Muscle of back (tissue), 13 donors: ENCODE measurements at places on chromosomes 13 and 19.

- DNase-seq, result no peak
Measured at GRCh38 chr19:5703819-5704818, 14.0 kb downstream of the RPL36 start.

DNA sequence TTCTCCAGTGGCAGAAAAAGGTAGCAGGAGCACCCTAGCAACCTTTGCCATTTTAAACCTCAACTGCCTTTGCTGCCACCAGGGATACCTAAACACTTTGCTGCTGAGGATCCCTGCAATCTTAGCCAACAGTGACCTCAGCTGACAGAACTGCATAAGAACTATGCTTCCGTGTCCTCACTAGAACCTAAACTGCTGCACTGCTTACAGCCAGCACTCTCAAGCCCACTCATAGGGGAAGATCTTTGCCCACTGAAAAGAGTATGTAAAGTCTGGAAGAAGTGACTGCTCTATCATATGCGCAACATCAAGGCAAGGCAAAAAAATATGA, 270.0 kb upstream of the PCDH20 start:
- no peak for DNase-seq

DNA sequence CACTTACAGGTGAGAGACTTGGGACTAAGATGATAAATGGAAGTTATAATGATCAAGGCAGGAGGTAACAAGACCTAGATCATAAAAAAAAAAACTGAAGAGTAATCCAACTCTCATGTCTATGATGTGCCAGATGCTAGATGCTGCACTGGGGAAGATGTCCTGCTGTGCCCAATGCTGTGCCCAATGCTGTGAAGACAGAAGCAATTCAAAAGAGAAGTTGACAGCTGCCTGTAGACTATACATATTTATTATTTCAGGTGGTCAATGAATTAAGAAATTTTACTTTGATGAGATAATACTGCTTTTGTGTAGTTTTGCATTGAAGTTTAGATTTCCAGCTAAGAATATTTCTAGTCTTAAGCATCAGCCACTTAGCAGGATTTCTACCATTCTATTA, 21.5 kb downstream of the VWA8 start:
- no peak for DNase-seq

GRCh38 chr13:49063011-49063410, 87.3 kb downstream of the FNDC3A start:
- DNase-seq, result no peak

- no peak for DNase-seq
Measured at GRCh38 chr13:29993716-29994488, 143.5 kb upstream of the UBL3 start.

DNA sequence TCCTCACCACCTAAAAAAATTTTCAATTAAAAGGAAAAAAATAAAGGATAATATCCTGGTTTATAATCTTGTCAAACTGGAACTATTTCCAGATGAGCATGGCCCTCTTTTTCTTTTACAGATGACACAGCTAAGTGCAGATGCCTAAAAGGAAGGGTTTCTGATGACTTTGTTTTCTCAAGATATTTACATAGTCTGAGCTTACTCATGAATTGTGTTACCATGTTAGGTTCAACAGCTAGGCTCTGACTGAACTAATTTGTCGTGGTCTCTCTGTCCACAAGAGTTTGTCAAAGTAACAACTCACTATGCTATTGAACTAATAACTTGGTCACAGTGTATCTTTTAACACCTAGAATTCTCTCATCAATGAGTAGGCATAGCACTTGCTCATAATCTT, 780.8 kb downstream of the GPC5 start:
- DNase-seq, result no peak

GRCh38 chr13:64397701-64398100, 2832.4 kb downstream of the PCDH9 start:
- peak; percentile 10 for DNase-seq

DNA sequence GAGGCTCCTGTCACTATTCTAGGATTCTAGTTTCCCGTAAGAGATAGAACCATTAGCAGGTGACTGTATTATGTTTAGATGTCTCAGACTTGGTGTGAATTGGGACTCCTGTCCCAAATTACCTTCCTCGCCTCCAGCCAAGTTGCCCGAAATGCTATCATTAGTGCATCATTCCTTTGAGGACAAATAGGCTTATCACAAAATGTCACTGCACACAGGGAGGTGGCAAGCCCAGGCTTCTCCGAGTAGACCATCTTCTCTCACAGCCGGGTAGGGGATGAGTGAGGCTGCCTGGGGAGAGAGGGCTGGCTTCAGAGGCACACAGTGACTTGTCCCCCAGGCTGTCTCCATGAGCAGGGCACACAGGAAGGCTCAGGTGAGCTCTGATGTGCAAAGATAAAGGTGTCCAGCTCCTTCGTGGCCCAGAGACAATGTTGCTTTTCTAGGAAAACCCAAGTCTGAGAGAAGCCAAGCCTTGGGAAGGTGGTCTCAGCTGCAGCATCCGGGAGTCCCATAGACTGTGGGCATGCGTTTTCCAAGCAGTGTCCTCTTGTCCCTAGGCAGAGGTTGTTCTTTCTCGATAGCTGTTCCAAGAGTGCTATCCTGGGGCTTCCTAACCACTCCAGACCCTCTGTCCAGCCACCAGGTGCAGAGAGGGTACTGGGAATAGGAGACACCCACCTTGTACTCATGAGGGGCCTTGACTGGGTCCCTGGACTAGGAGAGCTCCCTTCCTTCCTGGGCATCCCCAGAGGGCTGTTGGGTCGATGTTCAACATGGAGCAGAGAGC, 163.1 kb upstream of the TSHZ3 start:
- DNase-seq, result no peak

GRCh38 chr13:98778749-98779148, 26.3 kb upstream of the SLC15A1 start:
- DNase-seq, result no peak

- peak; percentile 73 for DNase-seq
Measured at GRCh38 chr19:51338563-51339312, 3.2 kb downstream of the VSIG10L start.

DNA sequence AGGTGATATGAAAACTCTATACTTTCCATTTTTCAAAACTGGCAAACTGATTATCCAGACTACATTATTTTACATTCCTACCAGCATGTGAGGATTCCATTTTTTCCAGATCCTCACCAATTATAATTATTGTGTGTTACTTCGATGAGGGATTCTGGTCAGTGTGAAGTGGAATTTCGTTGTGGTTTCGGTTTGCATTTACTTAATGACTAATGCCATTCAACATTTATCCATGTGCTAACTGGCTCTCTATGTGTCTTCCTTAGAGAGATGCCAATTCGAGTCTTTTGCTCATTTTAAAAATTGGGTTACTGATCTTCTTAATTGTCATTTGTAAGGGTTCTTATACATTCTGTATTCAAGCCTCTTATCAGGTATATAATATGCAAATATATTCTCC, 1551.3 kb upstream of the MIR17HG start:
- DNase-seq, result no peak

GRCh38 chr13:66405908-66406802, 824.0 kb downstream of the PCDH9 start:
- no peak for DNase-seq

DNA sequence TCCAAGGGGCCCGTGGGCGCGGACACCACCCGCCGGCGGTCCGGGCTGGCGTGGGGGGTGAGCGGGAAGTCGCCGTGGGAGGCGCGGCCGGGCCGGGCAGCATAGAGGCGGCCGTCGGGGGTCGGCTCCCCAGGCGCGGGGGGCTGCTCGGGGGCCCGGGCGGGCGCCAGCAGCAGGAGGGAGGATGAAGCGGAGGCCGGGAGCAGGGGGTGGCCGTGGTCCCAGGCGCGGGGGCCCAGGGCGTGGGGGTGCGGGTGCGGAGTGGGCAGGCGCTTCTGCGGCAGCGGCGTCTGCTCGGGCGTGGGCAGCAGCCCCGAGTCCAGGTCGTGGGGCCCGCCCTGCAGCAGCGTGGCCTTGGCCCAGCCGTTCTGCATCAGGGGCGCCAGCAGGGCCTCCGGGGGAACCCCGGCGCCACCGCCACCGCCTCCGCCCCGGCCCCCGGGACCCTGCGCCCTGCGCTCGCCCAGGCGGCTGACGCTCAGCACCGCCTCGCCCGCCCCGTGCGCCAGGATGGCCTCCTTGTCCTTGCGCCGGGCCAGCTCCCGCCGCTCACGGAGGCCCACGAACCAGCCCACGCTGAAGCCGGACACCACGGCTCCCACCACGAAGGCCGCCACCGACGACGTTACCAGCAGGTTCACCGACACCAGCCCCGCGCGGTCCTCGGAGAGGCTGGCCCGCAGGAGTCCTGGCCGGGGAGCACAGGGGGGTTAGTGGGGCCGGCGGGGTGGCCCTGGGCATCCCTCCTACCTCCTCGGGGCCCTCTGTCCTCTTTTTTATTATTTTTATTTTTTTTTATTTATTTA, 4.2 kb upstream of the LRG1 start:
- no peak for DNase-seq

DNA sequence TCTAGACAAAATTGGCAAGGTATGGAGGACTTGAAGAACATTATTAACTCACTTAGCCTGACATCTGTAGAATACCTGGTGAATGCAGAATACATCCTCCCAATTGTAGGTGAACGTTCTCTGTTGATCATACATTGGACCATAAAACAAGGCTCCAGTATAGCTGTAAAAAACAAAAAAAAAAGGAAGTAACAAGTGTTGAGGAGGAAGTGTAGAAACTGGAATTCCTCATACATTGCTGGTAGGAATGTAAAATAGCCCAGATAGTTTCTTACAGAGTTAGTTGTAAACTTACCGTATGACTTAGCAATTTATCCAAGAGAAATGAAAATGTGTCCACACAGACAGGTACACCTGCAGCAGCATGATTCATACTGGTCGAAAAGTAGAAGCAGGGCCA, 44.8 kb downstream of the TSSK6 start:
- DNase-seq, result no peak

DNA sequence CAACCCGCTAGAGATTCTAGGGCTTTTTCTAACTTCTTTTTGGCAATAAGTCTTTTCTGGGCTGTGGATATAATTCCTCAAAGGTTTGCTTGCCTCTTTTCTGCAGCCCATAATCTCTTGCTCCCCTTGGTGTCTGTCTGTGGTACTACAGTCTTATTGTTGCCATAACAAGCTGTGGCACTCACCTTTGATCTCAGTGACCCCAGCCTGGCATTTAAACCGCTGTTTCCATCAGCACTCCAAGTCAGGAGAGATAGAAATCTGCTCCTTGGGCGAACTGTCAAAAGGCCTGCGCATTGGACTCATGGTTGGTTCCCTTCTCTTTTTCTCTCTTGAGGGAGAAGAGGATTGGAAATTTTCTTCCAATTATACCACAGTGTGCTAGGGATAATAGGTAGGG, 14.5 kb upstream of the MPHOSPH8 start:
- no peak for DNase-seq

DNA sequence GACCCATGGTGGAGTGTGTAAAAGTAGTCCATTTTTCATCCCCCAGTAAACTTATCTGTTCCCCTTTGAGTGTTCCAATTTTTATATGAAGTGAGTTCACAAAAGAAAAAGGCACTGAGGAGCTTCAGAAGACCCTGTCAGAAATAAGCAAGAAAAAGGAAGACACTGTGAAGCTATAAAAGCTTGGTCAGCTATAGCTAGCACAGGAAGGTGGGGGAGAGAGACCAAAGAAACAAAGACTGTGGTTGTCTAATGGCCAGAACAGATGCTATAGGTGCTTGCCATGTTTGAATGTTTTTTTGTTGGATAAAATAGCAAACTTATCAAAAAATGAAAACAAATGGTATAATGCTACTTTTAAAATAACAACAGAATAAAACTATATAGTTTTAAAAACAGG, 46.5 kb downstream of the RCBTB2 start:
- no peak for DNase-seq

- peak; percentile 64 for DNase-seq
Measured at GRCh38 chr19:17429641-17430113, 9.8 kb downstream of the MVB12A start.

GRCh38 chr19:4506449-4507149, 11.7 kb downstream of the PLIN4 start:
- DNase-seq, result no peak

DNA sequence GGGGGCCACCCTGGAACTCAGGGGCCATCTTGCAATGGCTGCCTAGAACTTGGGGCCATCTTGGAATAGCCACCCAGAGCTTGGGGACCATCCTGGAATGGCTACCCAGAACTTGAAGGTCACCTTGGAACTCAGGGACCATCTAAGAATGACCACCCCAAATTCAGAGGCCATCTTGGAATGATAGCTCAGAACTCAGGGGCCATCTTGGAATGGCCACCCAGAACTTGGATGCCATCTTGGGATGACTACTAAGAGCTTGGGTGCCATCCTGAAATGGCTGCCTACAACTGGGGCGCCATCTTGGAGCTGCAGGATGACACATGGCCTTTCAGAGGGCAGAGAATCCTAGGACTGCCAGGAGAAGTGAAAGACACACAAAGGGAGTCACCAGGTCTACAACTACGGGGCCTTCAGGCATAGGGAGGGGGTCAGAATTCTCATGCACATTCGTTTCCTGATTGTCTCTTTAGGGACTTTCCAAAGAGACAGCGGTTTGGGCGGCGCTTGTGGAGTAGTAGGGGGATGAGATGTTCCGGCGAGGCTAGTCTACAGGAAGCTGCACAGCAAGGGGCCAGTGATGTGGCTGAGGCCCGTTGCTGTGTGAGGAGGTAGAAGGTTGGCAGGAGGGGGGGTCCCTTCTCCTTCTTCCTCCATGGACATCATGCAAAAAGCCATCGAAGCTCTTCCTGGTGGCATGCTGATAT, 125.0 kb downstream of the IER2 start:
- no peak for DNase-seq

GRCh38 chr19:5269926-5270325, 70.7 kb downstream of the PTPRS start:
- DNase-seq, result no peak

DNA sequence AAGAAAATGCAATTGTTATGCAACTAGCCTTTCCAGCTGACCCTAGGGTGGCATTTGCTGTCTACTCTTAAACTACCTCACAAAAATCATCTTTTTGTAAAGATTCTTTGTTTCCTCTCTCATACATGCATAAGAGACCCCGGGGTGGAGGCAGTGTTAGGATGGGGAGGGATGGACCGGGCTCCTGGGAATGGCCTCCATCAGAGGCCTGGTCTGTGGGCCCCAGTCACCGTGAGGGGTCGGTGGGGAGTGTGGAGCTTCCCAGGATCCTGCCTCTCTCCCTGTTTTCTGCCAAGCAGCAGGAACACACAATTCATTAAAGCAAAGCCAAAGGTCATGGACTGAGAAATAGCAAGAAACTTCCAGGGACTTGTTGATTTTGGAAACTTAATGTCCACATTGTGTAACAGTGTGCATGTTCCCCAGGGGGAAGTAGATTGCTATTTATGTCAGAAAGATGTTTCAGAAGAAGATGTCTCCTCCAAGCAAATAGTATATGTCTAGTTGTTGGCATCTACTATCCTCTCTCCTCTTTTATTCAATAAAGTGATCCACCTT, 241.4 kb downstream of the ENOX1 start:
- peak; percentile 66 for DNase-seq

GRCh38 chr13:72726726-72727416, 558 bp downstream of the MZT1 start:
- DNase-seq, result peak; percentile 31

DNA sequence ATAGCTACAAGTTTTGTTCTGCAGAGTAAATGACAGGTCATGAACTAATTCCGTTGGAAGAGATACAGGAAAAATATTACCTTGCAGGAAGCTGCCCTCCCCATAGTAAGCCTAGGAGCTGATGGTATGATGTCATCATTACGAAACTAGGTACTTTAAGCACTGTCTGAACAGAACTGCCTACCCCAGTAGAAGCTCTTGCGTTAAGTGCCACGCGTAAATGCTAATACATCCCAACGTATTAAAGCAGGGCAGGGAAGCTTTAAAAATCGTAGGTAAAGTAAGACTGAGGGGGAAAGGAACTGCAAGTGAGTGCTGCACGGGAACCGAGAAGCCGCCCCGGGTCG, 572 bp downstream of the UGGT2 start:
- no peak for DNase-seq
